Activated CD8-positive, alpha-beta memory T cell treated with anti-CD3 and anti-CD28 coated beads for 4 hours (primary cell): ENCODE measurements at places on chromosomes 7 and 10.

- DNase-seq: no peak
Measured at GRCh38 chr10:120961795-120962755, 110.9 kb downstream of the WDR11 start.

DNA sequence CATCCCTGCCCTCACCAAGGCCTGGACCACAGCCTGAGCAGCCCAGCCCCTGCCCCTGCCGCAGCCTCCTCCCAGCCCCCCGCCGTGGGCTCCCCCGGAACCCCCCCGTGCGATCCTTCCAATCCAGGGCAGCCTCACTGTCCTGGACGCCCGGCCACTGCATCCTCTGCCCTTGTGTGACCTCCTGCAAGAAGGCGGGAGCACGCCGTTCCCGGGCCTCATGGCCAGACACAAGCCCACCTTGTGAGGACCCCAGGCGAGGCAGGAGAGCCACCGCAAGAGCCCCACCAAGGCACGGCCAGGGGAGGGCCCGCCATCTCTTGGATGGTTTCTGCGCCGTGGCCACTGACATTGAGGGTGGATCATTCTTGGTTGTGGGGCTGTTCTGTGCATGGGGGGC, 7.8 kb upstream of the LFNG start:
- no peak for DNase-seq

DNA sequence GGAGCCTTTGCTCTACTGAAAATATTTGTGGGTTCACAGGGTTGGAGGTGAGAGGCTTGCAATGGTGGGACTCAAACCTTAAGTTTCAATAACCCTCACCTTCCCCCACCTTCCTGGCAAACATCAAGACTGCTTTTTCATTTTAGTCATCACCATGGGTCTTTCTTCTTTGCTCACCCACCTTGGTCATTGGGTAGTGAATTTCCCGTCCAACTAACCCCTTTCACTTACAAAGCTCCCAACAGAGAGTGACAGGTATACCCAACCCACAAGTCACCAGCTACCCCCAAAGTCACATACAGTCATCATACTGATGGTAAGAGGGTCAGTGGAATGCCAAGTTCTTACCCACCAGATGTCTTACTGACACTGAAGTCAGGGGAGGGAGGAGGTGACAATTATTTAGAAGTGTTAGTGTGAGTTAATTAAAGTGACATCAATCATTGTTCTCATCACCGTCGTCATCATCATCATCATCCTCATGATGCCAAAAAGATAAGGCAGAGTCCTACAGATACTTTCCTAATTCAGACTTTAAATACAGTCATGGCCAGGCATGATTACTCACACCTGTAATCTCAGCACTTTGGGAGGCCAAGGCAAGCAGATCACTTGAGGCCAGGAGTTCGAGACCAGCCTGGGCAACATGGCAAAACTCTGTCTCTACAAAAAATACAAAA, 49.0 kb downstream of the PIK3AP1 start:
- no peak for DNase-seq

DNA sequence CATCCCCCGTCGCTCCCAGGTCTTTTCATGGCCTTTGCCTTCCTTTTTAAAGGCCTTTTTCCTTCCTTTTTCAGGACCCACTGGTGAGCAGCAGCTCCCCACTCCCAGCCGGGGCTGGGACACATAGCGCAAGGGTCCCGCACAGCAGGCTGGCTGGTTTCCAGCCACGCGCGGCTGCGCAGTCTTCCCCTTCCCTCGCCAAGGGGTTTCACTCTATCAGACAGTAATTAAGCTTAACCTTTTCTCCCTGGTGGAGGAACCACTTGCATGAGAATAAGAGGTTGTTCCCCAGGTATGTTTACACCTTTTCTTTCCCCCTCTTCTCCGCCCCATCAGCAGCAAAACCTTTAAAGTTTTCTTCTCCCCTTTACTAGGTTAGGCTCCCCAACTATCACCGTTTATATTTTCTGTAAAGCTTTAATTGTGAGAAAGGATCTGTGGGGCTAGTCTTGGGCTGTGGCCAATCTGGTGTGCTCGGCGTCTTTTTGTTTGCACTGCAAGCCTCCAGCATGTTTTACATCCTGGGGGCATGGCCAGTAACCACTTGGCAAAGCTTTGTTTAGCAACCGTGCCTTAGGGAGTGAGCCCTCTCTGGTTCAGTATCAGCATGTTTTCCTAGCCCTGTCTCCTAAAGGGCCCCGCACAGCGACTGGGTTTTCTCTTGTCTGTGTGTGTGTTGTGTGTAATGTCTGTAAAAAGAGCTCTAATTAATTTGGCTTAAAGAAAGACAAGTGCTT, 219.6 kb downstream of the PHF14 start:
- no peak for DNase-seq

DNA sequence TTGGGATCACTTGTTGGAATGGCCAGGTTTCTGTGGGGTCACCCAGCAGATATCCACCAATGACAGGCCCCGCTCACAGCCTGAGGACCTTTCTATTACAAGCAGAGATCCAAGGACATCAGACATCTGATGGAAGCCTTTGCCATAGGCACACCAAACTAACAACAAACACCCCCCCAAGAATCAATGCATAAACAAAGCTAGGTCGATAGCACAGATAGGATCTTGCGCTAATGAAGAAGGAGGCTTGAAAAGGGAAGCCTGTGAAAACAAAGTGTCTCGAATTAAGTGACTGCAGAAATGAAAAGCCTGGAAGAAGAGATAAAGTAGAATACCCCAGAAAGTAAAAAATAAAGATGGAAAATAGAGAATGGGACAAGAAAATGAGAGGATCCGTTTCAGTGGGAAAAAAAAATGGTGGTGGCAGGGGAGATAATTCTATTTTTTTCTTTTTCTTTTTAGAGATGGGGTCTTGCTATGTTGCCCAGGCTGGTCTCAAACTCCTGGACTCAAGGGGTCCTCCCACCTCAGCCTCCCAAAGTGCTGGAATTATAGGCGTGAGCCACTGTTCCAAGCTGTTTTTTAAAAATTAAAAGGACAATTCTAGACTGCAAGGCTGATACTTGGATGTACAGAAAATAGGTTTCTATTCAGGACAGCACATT, 26.3 kb upstream of the SMURF1 start:
- DNase-seq: no peak

GRCh38 chr10:122464586-122464985, 3.2 kb downstream of the HTRA1 start:
- no peak for DNase-seq

DNA sequence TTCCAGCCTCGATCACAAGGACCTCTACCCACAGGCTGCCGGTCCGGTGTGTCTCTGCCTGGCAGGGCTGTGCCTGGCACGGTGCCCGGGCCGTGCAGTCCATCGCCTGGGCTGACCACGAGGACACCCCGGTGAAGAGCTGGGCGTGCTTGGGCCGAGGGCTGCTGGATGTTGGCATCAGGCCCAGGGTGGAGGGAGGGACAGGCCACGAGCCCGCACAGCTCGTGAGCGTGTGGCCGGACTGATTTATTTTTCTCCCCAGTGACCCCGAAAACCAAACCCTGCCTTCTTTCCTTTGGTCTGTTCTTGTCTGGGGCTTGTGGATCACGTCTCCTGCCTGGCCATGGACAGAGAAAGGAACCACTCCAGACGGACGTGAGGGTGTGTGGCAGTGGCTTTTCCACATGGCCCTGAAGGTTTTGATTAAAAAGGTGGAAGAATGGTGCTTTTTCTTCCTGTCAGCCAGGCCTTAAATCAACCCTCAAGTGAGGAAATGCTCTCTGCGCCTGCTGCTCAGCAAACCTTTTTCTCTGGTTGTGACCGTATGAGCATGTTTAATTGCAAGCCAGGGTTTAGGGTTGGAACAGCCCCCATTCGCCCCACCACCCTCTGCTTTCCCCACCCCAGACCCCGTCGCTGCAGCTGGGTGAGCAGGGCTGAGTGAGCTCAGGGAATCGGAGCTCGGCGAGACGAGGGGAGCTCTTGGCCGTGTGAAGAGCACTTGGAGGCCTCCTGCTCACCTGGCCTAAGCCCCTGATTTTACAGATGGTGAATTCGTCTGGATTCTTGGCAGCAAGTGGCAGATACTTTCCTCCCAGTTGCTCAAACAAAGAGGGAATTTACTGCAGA, 130.1 kb downstream of the RGS10 start:
- no peak for DNase-seq

GRCh38 chr7:135929249-135929648, 47.9 kb downstream of the MTPN start:
- no peak for DNase-seq

- DNase-seq: no peak
Measured at GRCh38 chr10:44640429-44640828, 255.5 kb upstream of the CXCL12 start.

DNA sequence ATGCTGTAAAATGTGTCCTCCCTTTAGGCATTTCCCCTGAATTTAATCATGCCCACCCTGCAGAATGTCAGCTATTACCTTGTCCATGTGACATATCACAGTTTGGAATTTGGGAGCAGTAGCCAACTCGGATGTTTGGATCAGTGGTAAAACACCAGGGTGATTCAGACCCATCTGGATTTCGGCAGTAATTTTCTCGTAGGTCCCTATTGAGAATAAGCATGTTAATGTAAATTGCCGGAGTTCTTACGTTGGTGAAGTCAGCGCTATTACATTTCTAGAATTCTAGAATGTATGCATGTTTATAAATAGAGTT, 44.1 kb downstream of the HGF start:
- no peak for DNase-seq

GRCh38 chr7:28767356-28767755, 190.8 kb downstream of the TRIL start:
- DNase-seq: no peak

GRCh38 chr7:118870187-118870586, 645.7 kb downstream of the ANKRD7 start:
- no peak for DNase-seq

DNA sequence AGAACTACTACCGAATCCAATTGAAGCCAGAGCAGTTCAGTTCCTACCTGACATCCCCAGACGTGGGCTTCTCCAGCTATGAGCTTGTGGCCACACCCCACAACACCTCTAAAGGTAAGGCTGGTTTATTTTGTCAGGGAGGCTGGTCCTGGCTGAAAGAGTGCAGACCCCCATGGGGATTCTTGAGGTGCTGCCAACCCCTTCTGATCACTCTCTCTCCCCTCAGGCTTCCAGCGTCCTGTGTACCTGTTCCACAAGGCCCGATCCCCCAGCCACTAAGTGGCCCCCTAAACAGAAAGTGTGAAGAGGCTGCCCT, 3.1 kb downstream of the PPP1R35 start:
- no peak for DNase-seq

- DNase-seq: no peak
Measured at GRCh38 chr7:102220960-102221800, 65.5 kb upstream of the SH2B2 start.

DNA sequence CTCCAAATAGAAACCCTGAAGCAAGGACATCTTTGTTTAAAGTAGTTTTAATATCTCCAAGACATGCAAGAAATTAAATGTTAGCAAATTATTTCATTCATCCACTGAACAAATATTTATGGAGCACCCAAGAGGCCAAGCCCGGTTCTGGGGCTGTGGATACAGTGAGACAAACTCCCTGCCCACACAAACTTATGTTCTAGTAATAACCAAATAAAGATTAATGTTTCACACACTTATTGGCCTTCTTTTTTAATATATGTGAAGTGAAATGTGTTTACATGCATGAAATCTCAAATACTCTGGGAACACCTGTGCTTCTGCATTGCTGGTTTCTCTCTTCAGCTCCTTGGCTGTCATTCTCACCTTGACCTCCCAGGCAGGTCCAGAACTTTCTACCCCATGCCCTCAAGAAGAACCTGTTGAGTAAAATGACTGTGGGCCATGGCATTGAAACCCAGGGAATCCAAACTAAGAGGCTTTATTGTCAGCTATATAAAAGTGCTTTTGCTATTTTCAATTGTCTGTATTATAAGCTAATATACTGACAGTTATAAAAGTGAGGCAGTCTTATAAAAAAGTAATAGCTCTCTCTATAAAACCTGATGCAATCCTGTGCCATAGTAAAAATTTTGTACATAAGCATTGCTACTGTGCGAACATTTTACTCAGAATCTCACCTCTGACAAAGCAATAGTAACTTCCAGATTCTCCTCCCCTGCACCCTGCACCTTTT, 43.7 kb downstream of the SVIL start:
- no peak for DNase-seq

GRCh38 chr7:45585628-45586027, 11.5 kb downstream of the ADCY1 start:
- no peak for DNase-seq

DNA sequence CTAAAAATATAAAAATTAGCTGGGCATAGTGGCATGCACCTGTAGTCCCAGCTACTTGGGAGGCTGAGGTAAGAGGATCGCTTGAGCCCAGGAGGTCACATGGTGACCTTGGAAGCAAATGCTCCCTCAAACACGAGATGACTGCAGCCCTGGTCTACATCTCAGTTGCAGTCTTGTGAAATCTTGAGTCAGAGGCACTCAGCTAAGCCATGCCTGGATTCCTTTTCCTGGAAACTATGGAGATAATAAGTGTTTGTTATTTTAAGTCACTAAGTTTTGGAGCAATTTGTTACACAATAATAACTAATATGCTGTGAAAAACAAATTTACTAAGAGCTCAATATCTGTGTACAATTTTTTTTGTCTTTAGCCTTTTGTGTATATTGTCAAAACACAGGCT, 284.3 kb upstream of the KAT6B start:
- DNase-seq: no peak

DNA sequence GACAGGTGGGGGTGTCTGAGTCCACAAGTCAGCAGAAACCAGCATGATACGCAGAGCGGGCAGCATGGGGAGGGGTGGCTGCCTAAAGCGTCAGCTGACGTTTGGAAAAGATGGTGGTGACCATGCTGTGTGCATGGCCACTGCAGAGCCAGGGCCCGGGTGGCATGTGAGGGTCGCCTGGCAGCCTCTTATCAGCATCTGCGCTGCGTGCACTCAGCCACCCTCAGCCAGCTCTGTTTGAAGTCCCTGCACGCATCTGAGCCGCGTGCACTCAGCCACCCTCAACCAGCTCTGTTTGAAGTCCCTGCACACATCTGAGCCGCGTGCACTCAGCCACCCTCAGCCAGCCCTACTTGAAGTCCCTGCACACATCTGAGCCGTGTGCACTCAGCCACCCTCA, 61.5 kb downstream of the WDR37 start:
- DNase-seq: no peak

DNA sequence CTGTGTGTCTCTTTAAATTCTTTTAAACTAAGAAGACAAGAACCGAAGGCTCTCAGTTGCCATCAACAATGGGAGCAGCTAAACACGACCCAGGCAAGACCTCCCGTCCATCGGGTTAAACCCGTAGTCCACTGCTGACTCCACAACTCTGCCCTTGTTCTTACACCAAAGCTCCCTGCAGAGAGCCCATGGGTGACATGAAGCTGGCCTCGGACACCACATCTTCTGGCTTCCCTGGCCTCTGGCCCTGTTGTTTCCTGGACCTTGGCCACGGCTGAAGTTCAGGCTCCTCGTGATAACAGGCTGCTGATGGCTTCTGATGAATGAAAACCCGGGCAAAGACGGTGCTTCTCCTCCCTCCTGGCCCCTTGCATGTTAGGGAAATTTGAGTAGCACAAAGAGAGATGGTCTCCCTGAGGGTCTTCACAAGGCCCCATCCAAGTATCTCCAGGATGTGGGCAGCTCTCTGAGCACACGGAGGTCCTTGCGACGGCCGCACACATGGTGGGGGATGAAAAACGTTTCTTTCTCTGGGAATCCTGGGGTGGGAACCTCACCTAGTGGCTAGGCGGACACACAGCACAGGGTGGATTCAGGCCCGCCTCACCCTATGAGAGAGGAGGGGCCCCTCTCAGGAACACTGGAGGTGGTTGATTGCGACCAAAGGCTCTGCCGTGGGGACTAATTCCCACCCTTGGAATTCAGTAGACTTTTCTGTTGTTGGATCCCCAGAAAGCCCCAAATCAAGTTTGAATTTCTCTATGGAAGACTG, 271.1 kb downstream of the ADARB2 start:
- no peak for DNase-seq
